ENCODE measurements at places on chromosomes 11 and 22.
A peak's percentile ranks its signal among the peaks of the same experiment; 100 is the strongest.

DNA sequence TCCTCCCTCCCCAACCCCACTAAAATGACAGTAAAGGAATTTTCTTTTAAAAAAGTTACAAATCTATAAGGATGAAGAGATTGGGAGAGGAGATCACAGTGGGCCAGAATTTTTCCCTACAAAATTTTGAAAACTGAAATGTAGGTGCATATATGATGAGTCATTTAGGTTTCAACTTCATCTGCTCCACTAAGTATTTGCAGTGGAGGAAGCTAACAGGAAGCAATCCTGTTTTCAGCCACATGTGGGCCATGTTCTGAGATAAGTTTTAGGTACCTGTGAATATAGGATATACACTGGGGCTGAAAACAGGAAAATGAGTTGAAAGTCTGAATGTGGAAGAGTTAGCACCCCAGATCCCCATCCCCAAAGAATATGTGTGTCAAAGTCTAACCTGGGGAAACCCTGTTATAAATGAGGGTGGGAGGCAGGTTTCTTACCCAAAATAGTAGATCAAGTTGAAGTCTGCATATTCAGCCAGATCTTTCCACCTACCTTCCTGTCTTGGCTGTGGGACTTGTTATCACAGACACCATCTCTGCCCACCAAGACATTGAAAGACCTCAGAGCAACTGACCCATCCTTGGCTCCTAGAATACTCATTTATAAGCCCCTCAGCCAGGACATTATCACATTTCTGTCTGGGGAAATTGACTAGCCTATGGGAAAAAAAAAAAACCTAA lies 87.3 kb downstream of the PACS1 start:
- no peak for DNase-seq

DNA sequence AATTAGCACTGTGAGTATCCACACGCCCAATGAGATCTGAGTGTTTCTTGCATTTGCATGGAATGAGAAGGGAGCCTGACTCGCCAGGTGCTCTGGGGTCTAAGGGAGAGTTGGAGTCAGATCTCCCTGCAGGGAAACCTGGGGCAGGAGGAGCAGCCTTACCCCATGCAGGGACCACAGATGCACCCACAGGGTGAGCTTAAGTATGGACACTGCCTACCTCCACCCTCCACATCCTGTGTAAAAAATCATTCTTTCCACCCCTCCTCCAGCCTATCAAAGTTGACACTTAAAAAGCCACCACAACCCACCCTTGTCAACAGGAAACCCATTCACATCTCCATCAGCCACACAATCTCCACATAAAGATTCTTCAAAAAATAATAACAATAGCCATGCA lies 67.0 kb upstream of the IGLL5 start:
- DNase-seq, result no peak

- DNase-seq, result peak; percentile 29
These were observed 26.7 kb downstream of the UPB1 start for GRCh38 chr22:24521791-24522245.

GRCh38 chr11:37108436-37109285 lies 510.6 kb upstream of the RAG2 start:
- no peak for DNase-seq

GRCh38 chr11:124627546-124627945 lies 4.9 kb downstream of the TBRG1 start:
- DNase-seq, result no peak

GRCh38 chr22:37986371-37986770 lies 2.0 kb upstream of the SOX10 start:
- DNase-seq, result no peak

- no peak for DNase-seq
These were observed 112.9 kb upstream of the GRK3 start for GRCh38 chr22:25451480-25452114.

DNA sequence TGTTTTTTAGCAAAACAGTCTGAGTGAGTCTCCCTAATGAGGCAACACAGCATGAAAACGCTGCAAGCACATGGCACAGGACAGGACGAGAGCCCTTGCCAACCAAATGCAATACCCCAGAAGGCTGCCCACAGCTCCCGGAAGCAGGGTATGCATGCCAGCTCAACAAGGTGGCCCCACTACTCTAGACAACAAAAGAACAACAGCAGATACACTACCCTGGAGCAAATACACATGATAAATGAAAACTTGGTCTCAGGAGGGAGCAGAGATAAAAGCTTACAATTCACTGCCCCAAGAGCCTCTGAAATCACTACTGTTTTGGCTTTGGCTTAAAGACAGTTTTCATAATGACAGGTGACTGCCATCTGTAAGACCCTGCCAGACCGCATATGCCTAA lies 785.4 kb upstream of the API5 start:
- no peak for DNase-seq

DNA sequence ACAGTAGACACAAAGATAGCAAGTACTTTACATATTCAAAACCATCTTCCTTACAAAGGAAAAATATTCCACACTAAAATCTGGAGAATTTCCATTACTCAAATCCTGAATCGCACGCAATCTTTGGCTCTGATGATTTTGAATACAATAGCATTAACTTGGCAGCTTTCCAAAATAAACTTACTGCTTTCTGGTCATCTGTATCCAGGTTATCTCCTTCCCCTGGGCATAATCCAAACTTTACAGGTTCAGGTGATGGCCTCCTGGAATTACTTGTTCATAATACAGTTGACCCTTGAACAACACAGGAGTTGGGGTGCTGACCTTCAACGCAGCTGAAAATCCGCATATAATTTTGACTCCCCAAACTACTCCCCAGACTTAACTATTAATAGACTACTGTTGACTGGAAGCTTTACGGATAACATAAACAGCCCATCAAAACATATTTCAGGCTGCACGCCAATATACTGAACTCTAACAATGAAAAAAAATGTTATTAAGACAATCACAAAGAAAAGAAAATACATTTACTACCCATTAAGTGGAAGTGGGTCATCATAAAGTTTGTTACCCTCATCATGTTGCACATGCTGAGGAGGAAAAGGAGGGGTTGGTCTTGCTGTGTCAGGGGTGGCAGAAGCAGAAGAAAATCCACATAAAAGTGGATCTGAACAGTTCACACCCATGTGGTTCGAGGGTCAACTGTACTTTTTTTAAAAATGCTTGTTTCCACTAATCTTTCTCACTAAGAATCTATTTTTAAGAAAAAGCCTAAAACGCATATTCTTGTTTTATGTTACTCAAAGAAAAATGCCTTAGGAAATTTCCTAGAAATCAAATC lies 6.5 kb downstream of the MTMR2 start:
- no peak for DNase-seq

DNA sequence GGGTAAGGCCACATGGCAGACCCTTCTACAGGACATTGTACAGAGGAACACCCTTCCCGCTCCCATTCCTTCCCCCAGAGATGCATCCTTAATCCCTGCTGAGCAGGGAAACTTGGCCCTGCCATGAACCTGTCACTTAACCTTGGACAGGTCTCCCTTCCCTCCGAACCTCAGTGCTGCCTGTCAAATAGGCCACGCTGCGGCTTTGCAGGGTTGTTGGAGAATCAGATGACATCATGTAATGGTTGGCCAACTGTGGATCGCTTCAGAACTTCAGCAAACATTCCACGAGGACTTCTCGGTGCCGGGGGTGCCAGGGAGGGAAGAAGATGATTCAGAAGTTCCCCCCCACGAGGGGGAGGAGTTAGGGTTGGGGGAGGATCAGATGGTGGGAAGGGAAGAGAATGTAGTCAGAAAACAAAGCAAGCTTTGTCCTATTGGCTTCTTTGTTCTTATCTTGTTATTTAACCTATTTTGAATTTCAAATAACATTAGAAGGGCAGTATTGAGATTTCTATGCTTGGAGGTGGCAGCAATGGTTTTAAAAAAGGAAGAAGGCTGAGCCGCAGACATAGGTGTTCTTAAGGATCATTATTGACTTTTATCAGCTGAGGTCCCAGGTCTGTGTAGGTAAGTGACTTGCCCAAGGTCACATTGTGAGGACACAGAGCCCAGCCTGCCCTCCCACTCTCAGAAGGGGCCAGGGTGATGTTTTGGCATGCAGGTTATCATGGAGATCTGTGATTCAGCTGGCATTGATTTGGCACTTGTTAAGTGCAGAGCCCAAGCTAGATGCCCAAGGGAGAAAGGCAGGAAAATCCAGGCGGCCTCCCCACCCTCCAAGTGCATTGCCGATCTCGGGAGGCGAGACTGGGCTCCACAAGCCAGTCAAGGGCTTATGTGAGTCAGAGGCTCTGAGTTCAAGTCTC lies 3.1 kb downstream of the CDC42EP1 start:
- no peak for DNase-seq

DNA sequence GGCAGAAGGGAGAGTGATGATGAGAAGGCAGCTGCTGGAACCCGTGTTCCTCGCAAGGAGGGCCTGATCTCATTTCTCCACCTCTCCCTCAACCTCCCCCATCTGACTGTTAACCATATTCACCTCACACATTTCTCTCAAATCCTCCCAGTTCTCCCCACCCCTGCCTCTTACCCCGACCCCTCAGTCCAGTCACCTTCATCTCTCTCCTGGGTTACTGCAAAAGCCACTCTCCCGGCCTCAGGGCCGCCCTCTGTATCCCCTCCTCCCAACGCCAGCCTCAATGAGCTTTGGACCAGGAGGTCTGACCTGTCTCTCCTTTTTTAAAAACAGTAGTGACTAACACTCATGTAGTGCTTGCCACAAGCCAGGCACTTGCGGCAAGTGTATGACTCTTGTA lies 29.5 kb upstream of the LMO1 start:
- no peak for DNase-seq

- DNase-seq, result no peak
These were observed 31.9 kb upstream of the TLCD5 start for GRCh38 chr11:120293038-120293800.

GRCh38 chr22:24060375-24060788 lies 49.3 kb downstream of the CABIN1 start:
- no peak for DNase-seq

DNA sequence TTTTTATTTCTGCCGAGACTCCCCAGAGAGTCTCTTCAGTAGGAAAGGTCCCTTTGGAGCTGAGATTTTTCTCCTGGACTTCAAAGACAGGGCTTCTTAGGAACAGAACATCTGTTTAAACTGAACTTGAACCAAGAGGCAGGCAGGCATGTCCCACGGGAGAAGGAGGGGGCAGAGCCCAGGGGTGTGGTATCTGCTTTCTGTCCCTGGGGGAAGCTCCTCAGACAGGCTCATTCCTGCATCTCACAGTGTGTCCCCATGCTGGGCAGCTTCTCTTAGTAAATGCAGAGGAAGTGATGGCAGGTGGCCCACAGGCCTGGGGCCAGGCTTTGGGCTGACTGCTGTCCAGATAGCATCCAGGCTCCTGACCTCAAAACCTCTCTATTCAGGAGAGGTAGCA lies 47.3 kb downstream of the TSPAN18 start:
- no peak for DNase-seq

DNA sequence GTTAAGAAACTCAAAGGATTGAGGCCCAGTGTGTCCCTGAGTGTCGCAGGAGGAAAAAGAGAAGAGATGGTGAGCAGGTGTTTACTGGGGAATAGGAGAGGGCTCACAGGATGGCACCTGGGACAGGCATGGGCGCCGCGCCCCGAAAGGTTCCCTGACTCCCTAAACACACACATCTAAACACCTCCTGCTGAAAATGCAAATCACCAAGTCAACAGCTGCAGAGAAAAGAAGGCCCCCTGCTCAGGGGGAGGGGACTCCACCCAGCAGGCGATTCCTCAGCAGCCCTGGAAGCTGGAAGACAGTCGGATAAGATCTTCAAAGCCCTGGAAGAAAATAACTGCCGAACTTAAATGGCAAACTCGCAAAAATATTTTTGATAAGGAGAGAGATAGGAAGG lies 377.2 kb downstream of the BRD1 start:
- no peak for DNase-seq

DNA sequence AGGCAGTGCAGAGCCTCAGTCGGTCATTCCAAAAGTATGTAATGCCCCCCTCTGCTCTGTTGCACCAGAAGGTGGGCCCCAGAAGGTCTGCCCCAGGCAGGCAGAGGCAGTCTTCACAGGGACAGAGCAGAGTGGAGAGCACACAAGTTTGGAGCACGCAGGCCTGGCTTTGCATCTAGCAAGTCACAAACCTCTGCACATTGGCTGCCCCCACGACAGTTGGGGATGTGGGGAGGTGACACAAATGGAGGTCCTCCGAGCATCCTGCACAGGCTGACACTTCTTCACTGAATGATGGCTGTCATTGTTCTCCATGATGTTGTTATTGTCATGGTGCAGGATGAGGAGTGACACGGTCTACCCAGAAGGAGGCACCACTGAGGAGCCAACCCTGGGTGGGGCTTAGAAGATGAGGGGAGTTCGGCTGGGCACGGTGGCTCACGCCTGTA lies 11.9 kb downstream of the TOM1 start:
- DNase-seq, result no peak

DNA sequence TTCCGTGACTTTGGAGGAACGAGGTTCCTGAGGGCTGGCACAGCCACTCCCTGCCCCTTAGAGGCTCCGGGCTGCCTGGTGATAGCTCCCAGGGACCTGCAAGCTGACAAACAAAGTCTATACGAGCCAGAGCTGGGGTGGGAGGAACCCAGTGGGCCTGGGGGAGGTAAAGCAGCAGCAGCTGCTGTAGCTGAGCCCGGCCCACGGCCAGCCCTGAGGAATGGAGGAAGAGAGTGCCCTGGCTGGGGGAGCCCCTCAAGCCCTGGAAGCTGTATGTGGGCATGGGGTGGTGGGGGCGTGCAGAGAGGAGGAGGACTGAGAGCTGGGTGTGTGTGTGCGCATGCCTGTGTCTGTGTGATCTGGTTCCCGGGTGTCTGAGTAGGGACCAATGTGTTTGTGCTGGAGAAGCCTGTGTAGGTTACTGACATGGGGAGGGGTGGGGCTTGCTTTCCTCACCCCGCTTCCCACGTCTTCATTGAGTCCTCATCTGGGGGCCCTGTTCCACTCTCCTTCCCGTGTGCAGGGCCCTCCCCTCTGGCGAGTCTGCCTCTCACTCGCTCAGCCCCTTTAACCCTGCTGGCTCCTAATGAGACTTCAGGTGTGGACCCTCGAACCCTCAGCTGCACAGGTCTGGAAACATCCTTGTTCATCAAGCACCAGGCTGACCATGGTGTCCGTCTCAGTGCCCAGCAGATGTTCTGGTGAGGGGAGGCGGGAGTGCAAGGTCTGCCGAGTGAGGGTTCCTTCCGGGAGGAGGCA lies 10.8 kb downstream of the ST3GAL4 start:
- no peak for DNase-seq

Data from neuronal stem cell (in vitro differentiated cells).